T-helper 1 cell (primary cell): ENCODE measurements at places on chromosomes 3 and 15.
A peak's percentile ranks its signal among the peaks of the same experiment; 100 is the strongest.

- no peak for DNase-seq
Measured at GRCh38 chr3:194713299-194714136, 27.8 kb downstream of the FAM43A start.

DNA sequence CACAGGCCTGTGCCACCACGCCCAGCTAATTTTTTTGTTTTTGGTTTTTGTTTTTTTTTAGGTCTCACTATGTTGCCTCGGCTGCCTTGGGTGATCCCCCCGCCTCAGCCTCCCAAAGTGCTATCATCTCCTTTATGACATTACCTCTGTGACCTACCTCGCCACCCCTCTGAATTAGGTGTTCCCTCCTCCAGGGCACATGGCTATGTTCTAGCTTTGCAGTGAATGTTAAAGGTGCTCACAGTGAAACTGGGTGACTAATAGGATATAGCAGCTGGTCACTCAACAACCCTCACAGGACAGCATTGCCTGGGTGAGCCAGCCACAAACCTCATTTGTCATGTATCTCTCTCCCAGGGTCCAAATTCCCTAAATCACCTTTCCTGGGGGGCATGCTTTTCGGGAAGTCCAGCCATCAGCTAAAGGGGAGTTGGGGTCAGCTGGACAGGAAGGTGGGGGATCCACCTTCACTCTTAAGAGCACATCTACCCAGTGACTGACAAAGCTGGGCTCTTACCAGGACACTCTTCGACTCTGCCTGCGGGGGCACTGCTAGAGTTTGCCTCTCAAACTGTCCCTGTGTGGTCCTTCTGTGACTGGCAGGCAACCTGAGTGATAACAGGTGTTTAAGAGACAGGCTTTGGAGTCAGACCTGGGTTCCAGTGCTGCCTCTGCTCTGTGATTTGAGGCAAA is 1.6 kb upstream of the TTLL3 start:
- DNase-seq = peak; percentile 22

DNA sequence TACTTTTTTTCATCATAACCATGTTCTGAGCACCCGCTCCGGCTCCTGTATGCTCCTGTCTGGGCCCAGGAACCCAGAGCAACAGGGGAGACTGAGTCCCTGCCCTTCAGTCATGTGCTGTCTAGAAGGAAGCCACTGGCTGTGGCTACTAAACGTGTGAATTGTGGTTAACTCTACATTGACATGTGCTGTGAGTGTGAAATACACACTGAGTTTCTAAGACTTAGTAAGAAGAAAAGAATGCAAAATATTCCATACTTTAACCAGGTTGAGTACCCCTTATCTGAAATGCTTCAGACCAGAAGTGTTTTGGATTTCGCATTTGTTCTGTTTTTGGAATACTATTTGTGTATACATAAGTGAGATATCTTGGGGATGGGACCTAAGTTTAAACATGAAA is 42.8 kb upstream of the CGNL1 start:
- DNase-seq = no peak

DNA sequence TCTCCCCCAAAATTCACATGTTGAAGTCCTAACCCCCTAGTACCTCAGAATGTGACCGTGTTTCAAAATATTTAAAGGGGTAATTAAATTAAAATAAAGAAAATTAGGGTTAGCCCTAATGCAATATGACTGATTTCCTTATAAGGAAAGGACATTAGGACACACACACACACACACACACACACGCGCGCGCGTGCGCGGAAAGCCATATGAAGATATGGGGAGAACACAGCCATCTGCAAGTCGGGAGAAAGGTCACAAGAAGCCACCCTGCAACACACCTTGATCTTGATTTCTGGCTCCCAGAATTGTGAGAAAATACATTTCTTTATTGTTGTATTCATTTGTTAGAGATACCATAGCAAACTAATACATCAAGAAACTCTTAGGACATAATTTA is 54.6 kb upstream of the STXBP5L start:
- no peak for DNase-seq
